ENCODE measurements at places on chromosomes 3 and 15.

DNA sequence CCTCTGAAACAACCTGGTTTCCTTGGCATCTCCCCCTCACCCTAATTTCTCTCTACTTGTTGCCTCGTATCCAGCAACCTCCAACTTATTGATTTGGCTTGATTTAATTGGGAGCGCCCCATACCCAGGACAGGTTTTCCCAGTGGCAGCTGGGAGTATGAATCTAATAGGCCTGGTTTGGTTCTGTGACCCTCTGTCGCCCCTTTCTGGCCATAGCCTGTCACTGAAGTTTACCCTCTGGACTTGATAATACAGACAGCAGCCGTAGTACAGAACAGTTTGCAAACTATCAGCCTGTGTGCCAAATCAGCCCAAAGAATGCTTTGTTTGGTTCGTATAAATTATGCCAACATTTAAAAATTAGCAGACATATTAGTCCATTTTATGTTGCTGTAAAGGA lies 525.1 kb upstream of the GOLIM4 start:
- DNase-seq, result peak; percentile 28

DNA sequence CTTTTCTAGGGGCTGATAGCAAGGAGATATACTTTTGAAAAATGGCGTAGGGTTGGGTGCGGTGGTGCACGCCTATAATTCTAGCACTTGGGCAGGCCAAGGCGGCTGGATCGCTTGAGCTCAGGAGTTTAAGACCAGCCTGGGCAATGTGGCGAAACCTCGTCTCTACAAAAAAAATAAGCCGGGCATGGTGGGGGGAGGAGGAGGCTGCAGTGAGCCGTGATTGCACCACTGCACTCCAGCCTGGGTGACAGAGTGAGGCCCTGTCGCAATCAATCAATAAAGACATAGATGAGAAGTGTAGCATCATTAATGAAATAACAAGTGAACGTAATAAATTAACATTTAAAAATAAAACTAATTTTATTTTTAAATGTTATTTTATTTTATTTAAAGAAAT lies 134.6 kb downstream of the SLCO3A1 start:
- no peak for DNase-seq

- DNase-seq, result no peak
These were observed 94.7 kb downstream of the RAB11A start for GRCh38 chr15:65963911-65964482.

DNA sequence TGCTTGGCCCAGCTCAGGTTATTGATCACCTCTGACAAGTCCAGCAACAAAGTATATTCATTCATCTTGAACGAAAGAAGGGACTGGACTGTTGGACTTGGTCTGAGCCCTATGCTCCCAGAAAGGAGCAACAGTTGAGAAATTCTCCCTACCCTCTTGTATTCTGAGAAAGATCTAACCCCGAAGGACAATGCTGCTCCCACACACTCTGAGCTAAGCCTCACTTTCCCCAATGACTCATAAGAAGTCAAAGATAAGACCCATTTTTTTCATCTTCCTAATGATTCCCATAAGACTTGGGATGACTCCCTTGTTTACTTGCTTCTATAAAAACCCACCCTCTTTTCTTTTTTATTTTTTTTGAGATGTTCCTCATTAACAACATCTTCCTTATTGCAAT lies 549.4 kb upstream of the MDFIC2 start:
- peak; percentile 89 for DNase-seq

- DNase-seq, result no peak
These were observed 25.5 kb downstream of the RARB start for GRCh38 chr3:25453619-25454004.

- peak; percentile 76 for DNase-seq
These were observed 999 bp downstream of the ZNF280D start for GRCh38 chr15:56732135-56732885.

DNA sequence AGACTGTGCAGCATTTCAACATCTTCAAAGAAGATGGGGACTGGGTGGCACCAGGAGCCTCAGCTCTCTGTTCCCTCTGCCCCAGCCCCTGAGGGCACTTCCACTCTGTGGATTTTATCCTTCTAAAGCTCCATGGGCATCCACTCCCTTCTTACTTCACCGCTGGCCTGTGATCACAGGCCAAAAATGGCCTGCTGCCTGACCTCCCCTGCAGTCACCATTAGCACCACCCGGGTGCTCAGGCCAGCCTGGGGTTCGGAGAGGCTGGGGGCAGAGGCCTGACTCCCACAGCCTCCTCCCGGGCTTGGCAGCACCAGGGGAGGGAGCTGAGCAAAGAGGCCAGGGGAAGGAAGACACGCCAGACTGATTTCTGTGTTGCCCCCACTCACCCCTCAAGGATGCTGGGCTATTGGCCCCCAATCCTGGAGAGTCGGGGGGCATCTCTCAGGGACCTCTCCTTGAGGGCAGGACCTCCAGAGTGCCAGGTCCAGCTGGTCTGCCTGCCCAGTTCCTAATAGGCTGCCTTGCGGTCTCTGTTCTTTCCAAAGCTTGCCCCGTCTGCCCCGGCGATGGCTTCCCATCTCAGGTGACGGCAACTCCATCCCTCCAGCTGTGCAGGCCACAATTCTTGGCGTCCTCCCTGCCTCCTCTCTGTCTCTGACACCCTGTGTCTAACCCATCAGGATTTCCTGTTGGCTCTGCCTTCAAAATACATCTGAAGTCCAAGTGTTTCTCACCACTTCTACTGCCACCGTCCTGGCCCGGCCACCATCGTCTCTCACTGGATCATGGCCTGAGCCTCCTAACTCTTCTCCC lies 67.1 kb downstream of the EXOG start:
- no peak for DNase-seq

DNA sequence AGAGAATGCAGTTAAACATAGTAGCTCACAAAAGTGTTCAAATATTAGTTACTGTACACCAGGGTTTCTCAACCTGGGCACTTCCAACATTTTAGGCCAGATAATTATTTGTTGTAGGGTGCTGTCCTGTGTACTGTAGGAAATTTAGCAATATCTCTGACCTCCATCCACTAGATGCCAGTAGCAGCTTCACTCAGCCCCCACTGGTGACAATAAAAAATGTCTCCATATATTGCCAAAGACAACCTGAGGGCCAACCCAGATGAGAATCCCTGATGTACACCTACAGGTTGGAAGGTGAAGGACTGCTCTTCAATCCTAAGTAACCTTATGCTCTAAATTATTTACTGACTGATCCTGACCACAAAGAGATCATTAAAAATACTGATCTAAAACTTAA lies 32.5 kb downstream of the DCUN1D1 start:
- DNase-seq, result no peak
